SHP77 (cell line): ENCODE measurements at places on chromosomes 6 and 20.

DNA sequence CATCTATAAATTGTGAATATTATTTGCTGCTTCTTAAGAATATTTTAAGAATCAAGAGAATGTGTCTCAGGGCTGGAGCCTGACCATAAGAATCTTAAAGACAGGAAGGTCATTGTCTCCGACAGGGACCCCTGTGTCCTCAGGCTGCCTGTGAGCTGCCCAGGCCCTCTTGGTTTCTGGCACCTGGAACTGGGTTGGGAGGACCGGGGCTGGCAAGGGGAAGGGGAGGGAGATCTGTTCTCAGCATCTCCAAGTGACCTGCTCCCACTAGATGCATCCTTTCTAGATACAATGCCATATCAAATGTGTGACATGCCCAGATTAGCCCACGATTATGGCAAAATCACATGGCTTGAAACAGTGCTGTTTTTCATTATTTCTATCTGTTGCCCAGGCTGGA is 110.5 kb downstream of the SCML4 start:
- no peak for DNase-seq

- no peak for DNase-seq
These were observed at the start of gene COX4I2 for GRCh38 chr20:31637660-31638059. Gene COX4I2 (plus strand): TSS chr20:31637912. CDS start chr20:31639018, 1,106 bp downstream.

DNA sequence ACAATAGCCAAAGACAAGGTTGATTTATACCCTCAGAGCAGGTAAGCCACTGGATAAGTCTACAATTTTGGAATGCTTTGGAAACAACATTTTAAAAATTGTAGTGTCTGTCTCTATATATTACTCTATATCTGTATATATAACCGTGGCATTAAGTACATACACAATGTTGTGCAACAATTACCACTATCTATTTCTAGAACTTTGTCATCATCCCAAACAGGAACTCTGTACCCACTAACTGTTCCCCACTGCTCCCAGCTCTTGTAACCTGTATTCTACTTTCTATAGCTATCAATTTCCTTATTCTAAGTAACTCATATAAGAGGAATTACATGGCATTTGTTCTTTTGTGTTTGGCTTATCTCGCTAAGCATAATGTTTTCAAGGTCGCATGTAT is 78.2 kb upstream of the ASCC3 start:
- DNase-seq: no peak

DNA sequence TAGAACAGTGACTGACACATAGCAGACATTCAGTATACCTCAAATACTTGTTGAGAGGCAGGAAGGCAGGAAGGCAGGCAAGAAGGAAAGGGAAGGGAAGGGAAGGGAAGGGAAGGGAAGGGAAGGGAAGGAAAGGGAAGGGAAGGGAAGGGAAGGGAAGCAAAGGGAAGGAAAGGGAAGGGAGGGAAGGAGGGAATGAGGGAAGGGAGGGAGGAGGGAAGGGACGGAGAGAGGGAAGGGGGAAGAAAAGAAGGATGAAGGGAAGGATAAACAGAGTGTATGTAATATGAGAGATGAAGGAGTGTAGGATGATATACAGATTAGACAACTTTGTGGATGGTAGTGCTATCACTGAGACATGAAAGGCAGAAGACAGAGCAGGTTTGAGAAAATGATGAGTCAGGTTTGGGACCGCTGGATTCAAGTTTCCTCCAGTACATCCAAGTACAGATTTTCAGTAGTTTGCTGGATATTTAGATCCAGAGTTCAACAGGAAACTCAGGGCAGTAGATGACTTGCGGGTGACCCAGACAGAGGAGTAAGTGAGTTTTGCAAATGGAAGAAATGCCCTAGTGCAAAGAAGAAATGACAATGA is 85.9 kb downstream of the MAFB start:
- no peak for DNase-seq

DNA sequence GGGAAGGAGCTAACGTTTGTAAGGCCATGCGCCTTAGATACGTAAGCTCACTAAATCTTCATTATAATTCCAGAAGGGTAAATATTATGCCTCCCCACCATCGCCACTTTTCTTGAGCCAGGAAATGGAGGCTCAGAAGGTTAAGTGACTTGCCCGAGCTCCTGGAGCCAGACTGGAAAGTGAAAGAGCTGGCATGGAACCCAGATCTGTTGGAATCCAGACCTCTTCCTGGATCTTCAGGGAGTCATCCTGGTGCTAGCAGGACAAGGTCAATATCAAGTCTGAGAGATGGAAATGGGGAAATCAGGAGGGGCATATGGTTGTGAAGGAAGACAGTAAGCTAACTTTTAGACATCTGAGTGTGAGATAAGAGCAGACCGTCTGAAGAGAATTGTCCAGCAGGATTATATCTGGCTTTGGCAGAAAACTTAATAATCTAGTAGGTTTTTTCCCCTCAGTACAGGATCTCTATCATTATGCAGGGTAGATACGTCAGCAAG is 6.2 kb downstream of the TMEM200A start:
- no peak for DNase-seq

DNA sequence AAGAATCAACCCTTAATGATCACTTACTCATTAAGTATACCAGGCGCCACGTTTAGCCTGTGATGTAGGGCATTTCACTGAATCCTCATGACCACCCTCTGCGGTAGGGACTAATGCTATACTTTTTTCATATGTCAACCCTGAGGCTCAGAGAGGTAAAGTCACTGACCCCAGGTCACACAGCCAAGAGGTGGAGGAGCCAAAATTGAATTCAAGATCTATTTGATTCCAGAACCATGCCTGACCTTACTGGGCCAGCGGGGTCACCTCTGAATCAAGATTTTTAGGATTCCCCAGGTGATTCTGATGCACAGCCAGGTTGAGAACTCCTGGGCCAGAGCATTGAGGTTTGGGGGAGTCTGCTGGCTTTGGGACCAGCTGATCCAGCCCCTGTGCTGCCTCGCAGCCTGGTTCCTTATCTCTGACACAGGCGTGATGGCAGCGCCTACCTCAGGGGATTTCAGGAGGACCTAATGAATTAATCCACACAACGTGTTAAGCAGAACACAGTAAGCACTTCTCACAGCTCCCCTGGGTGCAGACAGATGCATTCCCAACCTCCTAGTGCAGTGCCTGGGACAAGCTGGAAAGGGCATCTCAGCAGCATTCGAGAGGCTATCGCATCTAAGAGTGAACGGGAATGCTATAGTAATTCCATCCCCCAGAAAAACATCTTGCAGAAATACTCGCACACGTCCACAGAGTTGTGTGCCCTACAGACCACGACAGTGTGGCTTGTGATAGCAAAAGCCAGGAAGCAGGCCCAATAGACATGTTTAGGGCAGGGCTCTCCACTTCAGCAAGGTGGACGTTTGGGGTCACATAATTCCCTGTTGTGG is 101.4 kb upstream of the PTPN1 start:
- DNase-seq: no peak

- DNase-seq: no peak
These were observed 26.2 kb downstream of the TTBK1 start for GRCh38 chr6:43269273-43270007.

DNA sequence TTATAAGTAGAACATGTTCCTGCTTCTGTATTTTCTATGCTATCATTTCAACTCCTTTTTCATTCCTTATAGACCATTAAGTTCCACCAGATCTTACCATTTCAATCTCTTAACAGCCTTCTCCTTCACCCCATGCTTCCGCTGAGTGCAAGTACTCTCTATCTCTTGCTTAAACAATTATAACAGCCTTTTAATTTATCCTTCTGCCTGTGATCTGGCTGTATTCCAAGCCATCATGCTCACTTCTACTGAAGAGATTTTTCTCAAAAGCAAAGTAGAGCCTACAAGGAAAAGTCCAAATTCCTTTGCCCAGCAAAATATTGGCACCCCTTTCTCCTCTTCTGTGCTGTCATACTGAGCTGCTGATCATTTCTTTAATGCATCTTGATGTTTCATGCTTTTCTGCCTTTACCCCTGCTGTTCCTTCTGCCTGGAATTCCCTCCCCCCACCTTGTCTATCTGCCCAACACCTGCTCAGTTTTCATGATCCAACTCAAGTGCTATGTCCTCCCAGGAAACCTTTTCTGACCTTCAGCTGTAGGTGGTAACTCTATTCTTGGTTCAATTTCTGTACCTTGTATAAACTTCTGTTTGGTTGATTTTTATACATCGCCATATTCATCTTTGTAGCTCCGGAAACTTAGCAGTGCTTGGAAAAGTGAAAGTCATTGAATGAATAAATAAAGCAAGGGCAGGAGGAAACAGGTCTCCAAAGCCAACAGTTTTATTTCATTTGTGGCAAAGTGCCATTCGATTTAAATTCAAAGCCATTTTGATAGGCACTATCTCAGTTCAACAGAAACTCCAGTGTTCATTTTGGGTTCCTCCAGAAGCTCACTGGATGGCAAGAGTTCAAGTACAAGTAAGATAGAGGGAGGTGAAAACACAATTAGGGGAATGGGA is 10.5 kb upstream of the BMP2 start:
- peak; percentile 59 for DNase-seq

DNA sequence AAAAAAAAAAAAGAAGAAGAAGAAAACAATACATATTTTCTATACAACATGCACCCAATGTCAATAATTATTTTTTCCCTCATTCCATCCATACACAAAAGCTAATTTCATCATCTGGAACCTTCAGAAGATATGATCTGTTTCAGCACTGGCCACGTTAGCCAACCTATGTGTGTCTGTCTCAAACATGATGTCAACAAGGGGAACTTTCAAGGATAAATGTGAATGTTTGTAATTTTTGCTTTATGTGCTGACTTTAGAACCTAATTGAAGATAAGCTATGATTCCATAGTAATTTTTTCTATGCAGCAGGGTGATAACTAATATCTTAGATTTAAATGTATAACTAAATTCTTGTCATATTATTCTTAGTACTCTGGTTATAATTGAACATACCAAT is 37.9 kb downstream of the IPCEF1 start:
- no peak for DNase-seq

DNA sequence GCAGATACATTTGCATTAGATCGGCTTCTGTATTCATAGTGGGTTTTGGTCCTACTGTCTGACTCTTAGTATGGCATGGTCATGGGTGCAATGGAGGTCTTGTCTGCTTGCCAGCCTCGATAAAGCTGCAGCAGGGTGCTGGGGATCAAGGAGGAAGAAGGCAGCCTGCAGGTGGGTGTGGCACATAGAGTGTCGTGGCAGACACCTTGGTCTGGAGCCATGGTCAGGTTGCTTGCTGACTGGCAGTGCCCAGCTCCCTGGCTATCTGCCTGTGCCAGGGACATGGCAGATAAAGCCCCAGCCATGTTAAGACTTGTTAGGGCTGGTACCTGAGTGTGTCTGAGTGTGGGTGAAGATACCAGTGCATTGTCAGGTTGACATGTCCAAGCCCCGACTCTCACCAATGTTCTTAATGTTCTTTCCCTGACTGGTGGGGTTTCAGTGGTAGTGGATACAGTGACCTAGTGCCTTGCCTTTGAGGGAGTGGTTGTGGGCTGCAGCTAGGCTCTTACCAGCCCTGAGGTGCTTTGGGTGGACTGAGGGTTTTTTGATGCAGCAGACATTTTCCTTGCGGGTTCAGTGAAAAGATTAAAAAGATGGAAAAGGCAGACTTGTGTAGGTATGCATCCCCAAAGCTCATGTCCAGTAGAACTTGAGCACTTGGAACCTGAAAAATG is 1.8 kb downstream of the FAM83D start:
- no peak for DNase-seq

GRCh38 chr6:129860908-129861665 is at the start of gene TMEM244:
Gene TMEM244 (minus strand): TSS chr6:129861315. CDS start chr6:129861188, 127 bp downstream.
- DNase-seq: no peak

- DNase-seq: no peak
These were observed 143.4 kb downstream of the FAM83B start for GRCh38 chr6:54990001-54990400.
